Thymus (tissue), 14 donors: ENCODE measurements at places on chromosomes 1 and 21. TPM values are rescaled to one million over a fixed set of nuclear protein-coding genes. Genes with fewer than 3 reads are reported as not detected.

Gene FNDC5
- 3.5 TPM for total RNA-seq

Gene C1QC
- total RNA-seq, result 83.0 TPM

Gene SPRR2B
- total RNA-seq, result not detected

Gene FNDC10
- 0.24 TPM for total RNA-seq

Gene TNFRSF8
- total RNA-seq, result 0.94 TPM

Gene MCOLN3
- total RNA-seq, result 5.6 TPM
